ENCODE measurements at places on chromosomes 2 and 18. TPM values are rescaled to one million over a fixed set of nuclear protein-coding genes. Genes with fewer than 3 reads are reported as not detected.

- DNase-seq = peak; percentile 89
Observed at GRCh38 chr2:162113776-162114168, 38.3 kb downstream of the GCG start.

GRCh38 chr2:55097461-55098410, 47.5 kb upstream of the RTN4 start:
- peak; percentile 72 for DNase-seq

DNA sequence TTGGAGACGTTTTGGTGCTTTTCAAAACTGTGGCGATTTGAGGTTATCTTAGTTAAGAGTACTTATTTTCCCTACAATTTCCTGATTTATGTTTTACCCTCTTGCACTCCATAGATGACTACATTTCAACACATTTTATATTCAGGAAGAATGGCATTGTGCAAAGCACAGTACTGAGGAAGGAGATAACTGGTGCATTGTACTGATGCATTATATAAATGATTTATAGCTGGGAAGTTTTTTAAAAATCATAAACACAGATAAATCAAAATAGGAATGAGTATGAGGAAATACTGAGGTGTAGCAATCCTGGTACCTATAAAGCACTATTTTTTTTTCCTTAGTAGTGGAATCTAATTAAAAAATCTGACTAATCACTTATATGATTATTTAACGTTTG, 5.6 kb downstream of the REL start:
- DNase-seq = no peak

GRCh38 chr18:49072524-49072934, 121.8 kb upstream of the SMAD7 start:
- DNase-seq = peak; percentile 45

DNA sequence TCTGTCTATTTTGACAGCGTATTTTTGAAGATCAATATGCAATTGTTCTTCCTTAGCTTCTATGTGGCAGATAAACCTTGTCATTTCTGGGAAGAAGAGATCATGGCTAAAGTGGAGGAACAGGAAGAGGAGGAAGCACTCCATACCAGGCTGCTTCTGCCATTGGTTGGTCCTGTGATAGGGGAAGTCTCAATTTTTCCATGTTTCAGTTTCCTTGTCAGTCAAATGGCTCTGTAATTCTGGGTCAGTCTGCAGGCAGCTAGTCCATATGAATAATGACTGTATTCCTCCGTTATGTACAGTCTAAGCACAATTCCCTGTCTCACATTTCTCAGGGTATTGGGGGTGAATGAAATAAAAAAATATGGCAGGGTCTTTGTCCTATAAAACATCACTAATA, 277.6 kb upstream of the CXCR4 start:
- no peak for DNase-seq

GRCh38 chr2:198440833-198441232, 636.4 kb downstream of the PLCL1 start:
- DNase-seq = no peak

- DNase-seq = no peak
Observed at GRCh38 chr2:173258701-173259100, 96.0 kb upstream of the CDCA7 start.

GRCh38 chr2:98538280-98539041, 69.9 kb downstream of the COA5 start:
- no peak for DNase-seq

GRCh38 chr2:209960045-209960444, 42.4 kb upstream of the RPE start:
- no peak for DNase-seq

GRCh38 chr2:45268631-45269030, 259.4 kb upstream of the SIX2 start:
- DNase-seq = no peak

GRCh38 chr2:173982918-173983317, 17.7 kb upstream of the SP3 start:
- no peak for DNase-seq

DNA sequence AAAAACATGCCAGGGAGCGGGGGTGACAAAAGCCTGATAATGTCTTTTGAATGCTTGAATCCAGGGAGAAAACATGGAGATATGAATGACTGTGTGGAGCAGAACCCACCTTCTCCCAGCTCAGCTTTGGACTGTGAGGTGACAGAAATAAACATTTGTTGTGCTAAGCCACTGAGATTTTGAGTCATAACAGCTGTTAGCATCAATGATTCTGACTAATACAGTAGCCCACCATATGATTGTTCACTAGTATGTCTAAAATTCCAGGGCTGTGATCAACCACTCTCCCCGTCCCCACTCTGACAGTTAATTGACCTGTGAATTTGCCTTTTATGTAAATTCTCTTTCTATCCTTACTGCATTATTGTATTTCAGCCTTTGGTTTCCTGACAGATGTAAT, 69.1 kb downstream of the PDK1 start:
- no peak for DNase-seq

DNA sequence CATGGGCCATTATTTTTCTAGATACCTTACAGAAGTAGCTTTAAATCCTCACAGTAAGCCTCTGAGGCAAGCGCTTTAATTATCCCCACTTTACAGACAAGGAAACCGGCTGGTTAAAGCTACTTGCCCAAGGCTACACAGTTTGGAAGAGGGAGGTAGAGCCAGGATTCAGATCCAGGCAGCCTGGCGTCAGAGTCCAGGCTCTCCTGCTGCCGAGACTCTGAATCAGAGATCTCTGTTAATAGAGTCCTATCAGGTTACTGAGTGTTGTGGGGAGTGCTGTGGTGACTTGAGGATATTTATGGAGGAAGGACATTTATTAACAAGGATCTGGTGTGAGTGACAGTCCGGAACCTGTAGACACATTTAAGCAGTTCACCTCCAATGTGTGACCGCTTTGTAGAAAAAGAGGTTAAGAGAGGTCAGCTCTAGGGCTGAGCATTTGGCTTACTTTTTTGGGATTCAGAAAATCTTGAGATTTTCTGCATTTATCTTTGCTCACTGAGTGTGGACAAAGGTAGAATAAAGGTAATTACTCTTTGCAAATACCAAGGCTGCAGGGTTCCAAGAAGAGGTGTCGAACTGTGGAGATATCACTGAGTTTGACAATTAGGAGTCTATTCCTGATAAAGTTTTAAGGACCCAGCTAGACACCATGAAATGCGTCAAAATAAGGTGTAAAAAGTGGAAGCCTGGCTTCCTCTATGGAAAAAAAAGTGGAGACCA, 1.6 kb upstream of the CEP192 start:
- DNase-seq = no peak

DNA sequence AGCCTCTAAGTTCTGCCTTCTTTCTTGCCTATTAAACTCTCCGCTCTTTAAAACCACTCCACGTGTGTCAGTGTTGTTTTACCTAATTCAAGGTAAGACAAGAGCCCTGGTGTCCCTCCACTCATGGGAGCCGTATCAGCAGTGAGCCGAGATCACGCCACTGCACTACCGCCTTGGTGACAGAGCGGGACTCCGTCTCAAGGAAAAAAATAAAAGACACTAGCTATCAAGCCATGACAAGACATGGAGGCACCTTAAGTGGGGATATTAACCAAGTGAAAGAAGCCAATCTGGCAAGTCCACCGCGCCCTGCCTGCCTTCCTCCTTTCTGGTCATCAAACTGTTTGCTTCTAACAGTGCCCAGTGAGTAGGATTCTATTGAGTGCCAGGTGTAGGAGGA, 40.2 kb upstream of the LBH start:
- no peak for DNase-seq

- DNase-seq = no peak
Observed at GRCh38 chr2:237935740-237936452, 30.9 kb upstream of the UBE2F start.

- DNase-seq = no peak
Observed at GRCh38 chr2:224799691-224800090, 83.5 kb upstream of the CCDC195 start.

GRCh38 chr2:29532436-29532835, 388.9 kb downstream of the ALK start:
- no peak for DNase-seq

GRCh38 chr2:241459520-241459919, 48.9 kb downstream of the STK25 start:
- DNase-seq = no peak

DNA sequence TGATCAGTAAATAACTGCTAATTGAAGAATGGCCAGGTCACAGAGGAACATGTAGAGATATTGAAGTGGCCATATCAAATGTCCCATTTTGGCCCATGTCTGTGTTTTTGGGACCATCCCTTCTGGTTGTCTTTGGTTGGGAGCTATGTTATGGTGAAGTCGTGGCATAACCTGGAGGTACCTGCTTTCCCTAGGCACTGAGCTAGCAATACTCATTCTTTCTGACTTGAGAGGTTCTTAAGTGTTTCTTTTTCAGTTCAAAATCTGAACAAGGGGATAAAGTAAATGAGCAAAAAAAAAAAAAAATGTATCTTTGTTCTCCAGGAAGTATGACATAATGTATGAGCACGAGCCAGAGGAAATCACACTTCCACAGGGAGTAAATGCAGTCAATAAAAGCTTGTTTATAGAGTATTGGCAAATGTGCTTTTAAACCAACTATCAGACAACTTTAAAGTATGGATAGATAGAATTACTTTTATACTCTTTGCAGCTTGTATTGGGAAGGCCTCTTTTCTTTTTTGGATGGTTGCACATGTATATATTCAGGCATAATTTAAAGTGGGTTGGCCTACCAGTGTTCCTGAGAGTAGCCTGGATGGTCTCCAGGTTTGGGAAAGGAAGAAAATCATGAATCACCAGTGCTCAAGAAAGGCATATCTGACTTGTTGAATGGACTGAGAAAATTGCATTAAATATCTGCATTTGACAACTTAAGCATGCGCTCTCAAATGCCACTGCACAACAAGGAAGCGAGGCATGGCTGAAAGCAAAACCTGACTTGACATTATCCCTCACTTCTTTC, 125.0 kb downstream of the SPHKAP start:
- peak; percentile 67 for DNase-seq

DNA sequence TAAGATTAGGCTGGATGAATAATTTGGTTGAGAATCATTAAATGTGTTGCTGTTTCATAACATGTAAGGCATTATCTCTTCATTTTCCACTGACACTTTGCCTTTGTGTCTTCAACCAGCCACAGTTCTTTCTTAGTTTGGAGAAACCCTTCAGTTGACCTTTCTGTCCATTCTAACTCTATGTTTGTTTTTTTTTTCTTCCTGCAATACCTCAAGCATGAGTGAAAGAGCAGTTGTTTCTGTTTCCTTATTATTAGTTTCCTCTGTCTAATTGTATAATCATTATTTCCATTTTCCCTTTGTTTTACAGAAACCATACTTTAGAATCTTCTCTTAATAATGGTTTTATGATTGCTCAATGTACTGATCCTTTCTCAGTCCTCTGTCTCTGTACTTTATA, 25.6 kb downstream of the HADHB start:
- DNase-seq = no peak

GRCh38 chr2:201285499-201285898, 25.2 kb downstream of the CASP8 start:
- DNase-seq = no peak

GRCh38 chr18:67513280-67513679, 3.2 kb downstream of the DSEL start:
- no peak for DNase-seq

The LRRC30 gene
- total RNA-seq = not detected

The MEIS1 gene
- total RNA-seq = 92.6 TPM

The SERPINB12 gene
- not detected for total RNA-seq

The MSTN gene
- total RNA-seq = 0.28 TPM

The LYG2 gene
- total RNA-seq = not detected

The UGT1A3 gene
- total RNA-seq = not detected

The ZFP36L2 gene
- 27.6 TPM for total RNA-seq

The DOK1 gene
- 12.8 TPM for total RNA-seq

Data from cardiac muscle cell (in vitro differentiated cells and primary cell).